ENCODE measurements at places on chromosomes 1 and 21. TPM values are rescaled to one million over a fixed set of nuclear protein-coding genes. Genes with fewer than 3 reads are reported as not detected.

TMOD4 gene
- 0.78 TPM for total RNA-seq

NUAK2 gene
- total RNA-seq = 5.9 TPM

IL22RA1 gene
- not detected for total RNA-seq

RHOU gene
- total RNA-seq = 1.1 TPM

ZNF683 gene
- not detected for total RNA-seq

AMY1A gene
- not detected for total RNA-seq

KHDC4 gene
- 81.2 TPM for total RNA-seq

ADGRL4 gene
- total RNA-seq = not detected

F5 gene
- 90.3 TPM for total RNA-seq

EFNA3 gene
- 12.6 TPM for total RNA-seq

CSMD2 gene
- not detected for total RNA-seq

BRINP2 gene
- total RNA-seq = not detected

OR10J1 gene
- total RNA-seq = not detected

IQCC gene
- 7.2 TPM for total RNA-seq

MATN1 gene
- total RNA-seq = 0.31 TPM

TRABD2B gene
- total RNA-seq = not detected

WLS gene
- total RNA-seq = not detected

RCAN3 gene
- total RNA-seq = 51.8 TPM

FCRL5 gene
- not detected for total RNA-seq

CCDC17 gene
- total RNA-seq = 3.6 TPM

CCDC30 gene
- 2.2 TPM for total RNA-seq

TACSTD2 gene
- 0.14 TPM for total RNA-seq

SLC22A15 gene
- total RNA-seq = 0.25 TPM

TMEM82 gene
- total RNA-seq = not detected

NDUFS2 gene
- total RNA-seq = 126 TPM
